ENCODE measurements at places on chromosomes 2 and 18.
A peak's percentile ranks its signal among the peaks of the same experiment; 100 is the strongest.

GRCh38 chr2:58734365-58734764 is 493.2 kb upstream of the FANCL start:
- no peak for DNase-seq

- no peak for DNase-seq
Measured at GRCh38 chr18:39311111-39311712, 1745.6 kb upstream of the CELF4 start.

GRCh38 chr2:134441153-134441863 is 187.4 kb downstream of the MGAT5 start:
- DNase-seq, result no peak

DNA sequence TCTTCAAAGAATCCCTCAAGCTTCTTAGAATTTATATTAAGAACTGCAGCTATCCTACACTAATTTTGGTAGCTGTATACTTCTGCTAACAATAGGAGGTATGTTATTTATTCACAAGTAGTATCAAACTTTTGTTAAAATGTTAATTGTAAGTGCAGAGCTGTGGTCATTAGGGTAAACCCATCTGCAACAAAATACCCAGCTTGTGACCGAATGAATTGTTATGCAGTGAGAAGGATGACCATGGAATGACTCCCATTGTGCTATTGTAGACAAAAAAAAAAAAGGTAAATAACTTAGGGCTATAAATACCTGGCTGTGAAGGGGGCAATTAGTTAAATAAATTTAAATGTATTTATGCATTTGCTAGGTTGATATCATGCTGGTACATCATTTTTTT is 186.1 kb downstream of the ADCYAP1 start:
- DNase-seq, result no peak

- no peak for DNase-seq
Measured at GRCh38 chr18:74622072-74622471, 24.4 kb downstream of the ZNF407 start.

- DNase-seq, result no peak
Measured at GRCh38 chr2:144597388-144597787, 77.5 kb upstream of the ZEB2 start.

DNA sequence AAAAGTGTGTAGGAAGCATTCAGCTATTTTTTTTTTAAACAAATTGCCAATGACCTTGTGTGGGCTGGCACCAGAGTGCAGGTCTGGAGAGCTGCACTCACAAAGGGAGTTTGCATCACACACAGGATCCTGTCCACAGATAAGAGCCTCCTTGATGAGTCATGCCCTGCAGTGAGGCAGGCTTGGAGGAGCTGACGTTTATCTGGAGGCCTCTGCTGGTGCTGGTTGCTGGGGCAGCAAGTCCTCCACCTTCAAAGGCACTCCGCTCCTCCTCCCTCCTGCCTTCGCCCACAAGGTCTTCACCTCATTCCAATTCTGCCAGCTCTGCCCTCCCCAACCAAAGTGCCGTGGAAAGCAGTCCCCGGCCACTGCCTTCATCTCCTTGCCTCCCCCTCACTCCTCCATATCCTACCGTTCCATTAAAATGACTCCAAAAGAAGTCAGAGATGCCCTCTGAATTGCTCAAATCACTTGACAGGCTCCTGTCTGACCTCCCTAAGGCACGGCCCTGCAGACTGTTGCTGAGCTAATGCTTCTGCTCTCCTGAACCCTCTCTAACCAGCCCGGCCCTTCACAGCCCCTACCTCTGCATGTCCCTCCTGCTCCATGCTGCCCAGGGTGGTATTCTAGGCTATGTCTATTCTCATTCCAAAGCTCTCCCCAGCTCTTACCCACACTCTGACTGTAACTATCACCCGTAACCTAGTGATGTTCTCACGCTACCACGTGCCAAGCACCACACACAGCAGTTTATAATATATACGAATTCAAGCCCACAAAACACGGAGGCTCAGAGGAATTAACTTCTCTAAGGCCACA is 30.9 kb downstream of the LONRF2 start:
- DNase-seq, result peak; percentile 54

GRCh38 chr18:35703043-35703688 is 121.6 kb downstream of the GALNT1 start:
- DNase-seq, result no peak

DNA sequence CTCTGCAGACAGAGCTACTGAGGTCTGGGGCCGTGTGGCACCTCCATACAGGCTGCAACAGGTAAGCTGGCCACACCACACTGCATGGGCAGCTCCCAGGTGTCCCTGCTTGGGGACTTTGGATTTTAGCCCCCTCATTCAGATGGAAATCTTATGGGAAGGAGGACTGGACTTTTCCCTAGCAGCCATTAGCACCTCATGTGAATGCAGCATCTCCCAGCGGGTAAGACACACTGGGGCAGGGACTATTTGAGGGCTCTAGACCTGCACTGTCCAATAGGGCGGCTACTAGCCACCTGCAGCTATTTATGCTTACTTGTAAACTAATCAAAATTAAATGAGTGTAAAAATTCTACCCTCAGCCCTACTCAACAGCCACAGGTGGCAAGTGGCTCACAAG is 34.2 kb upstream of the GLI2 start:
- no peak for DNase-seq

DNA sequence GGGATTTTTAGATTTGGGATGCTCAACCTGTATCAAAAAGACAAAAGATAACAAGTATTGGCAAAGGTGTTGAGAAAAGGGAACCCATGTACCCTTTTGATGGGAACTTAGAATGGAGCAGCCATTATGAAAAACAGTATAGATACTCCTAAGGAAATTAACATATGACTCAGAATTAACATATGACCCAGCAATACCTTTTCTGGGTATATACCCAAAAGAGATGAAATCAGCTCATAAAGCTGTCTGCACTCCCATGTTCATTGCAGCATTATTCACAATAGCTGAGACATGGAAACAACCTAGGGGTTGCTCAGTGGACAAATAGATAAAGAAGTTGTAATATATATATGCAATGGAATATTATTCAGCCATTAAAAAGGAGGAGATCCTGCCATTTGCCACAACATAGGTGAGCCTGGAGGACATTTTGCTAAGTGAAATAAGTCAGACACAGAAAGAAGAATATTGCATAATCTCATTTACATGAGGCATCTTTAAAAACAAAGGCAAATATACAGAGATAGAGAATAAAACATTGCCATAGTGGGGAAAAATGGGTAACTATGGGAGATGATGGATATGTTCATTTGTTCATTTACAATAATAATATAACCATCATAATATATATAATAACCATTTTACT is 142.1 kb downstream of the PTRHD1 start:
- DNase-seq, result no peak

DNA sequence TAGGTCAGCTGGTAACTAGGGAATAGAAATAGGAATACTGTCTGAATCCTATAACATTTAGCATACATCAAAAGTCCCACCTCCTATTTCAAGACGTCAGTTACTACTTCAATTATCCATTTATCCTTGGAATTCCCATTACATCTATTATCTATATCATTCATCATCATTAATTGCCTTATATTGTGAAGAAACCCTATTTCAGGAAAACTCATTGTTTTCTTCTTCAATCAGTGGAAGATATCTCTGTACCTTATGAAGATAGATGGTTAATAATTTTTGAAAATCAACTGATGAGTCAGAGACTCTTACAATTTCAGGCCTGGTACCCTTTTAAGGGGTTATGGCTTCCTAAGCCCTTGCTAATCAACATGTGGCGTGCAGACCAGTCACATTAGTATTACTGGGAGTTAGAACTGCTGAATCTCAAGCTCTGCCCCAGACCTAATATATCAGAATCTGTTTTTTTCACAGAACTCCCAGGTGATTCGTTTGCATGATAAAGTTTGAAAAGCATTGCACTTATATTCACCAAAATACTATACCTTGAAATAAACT is 69.3 kb upstream of the PGAP1 start:
- DNase-seq, result no peak

GRCh38 chr2:232541195-232541960 is 1.9 kb downstream of the CHRNG start:
- no peak for DNase-seq

GRCh38 chr2:57450170-57450569 is 596.4 kb upstream of the VRK2 start:
- DNase-seq, result no peak

GRCh38 chr2:120430957-120431356 is 85.0 kb downstream of the INHBB start:
- no peak for DNase-seq

DNA sequence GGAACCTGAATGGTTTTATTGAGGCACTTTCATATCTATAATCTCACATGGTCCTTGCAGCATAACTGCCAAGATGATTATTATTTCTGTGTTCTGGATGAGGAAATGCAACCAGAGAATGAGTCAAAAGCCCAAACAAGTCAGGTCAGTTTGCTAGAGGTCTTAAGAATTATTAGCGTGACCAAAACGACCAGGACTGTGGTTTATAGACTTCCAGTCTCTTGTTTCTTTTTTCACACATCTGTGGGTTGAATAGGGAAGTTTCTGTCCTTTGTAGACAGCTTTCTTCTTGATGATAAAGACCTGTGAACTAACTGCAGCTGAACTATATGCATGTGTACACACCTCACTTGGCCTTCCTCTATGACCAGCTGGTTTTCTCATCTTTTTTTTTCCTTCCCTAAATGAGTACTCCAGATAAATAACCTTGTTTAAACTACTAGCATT is 13.9 kb downstream of the ADAM23 start:
- DNase-seq, result no peak

DNA sequence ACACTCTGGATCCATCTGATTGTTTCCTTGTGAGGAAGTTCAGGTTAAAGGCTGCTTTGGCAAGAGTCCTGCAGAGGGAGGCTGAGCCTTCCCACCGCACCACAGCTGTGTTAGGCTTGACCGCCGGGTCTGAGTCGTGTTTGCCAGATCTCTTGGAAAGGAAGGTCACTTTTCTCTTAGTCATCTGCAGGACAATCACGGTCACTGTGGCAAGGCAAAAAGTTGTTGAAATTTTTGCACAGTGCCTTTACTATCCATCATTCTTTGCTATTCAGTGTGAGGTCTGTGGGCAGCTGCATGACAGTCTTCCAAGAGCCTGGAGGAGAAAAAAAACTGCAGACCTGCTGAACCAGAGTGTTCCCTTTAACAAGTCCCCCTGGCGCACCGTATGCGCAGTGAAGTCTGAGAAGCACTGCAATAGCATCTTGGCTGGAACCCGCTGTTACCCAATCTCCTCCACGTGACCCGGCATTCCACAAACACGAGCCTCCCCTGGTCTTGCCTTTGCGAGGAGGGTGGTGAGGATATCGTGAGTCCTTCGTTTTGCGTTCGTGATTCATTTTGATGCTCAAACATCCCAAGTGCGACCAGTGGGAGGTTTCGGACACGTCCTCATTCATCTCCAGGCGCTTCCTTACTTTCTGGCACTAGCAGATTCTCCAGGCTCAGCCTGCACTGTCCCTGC is 23.0 kb downstream of the BIN1 start:
- DNase-seq, result no peak

DNA sequence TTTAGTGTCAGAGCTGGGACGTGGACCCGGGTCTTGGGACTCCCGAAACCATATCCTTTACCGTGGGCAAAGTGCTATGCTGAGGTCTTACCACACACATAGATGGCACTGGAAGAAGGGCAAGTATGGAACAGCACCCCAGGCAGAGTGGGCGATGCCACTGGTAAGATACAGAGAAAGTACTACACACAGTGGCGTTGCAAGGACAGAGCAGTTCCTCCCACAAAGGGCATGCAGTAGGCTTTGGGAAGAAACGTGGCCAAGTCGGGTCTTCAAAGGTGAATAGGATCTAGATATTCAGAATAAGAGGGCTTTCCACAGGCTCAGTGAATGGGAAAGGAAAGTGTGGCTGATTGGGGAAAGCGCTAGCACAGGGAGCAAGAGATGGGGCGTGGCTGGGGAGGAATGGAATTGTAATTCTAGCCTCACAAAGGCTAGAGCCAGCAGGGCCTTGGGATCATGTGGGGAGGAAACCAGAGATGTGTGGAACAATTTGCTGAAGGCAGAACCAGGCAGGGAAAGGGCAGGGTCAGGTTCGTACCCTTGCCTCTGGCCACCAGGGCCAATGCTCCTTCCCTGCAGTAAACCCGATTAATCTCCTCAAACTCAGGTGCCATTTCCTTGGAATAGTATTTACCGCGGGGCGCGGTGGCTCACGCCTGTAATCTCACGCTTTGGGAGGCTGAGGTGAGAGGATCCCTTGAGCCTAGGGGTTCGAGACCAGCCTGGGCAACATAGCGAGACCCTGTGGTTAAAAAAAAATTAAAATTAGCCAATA is 36.0 kb downstream of the PCBP1 start:
- no peak for DNase-seq

DNA sequence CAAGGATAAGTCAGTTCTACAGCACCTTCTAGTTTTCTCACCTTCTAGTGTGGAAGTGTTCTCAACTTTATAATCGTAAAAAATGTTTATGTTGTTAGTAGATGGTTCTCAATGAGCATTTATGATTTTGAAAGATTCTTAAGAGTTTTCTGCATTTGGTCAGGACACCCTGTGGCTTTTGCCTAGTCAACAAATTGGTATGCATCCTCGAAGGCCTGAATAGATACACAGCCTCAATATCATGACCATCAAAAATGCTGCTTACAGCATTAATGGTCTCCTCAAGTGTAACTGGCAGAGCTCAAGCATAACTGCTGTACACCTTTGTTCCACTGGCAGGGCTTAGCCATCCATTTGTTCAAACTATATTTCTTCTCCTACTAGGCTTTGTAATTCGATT is 96.7 kb downstream of the CRACDL start:
- no peak for DNase-seq

- no peak for DNase-seq
Measured at GRCh38 chr2:203983064-203983715, 46.6 kb downstream of the ICOS start.

DNA sequence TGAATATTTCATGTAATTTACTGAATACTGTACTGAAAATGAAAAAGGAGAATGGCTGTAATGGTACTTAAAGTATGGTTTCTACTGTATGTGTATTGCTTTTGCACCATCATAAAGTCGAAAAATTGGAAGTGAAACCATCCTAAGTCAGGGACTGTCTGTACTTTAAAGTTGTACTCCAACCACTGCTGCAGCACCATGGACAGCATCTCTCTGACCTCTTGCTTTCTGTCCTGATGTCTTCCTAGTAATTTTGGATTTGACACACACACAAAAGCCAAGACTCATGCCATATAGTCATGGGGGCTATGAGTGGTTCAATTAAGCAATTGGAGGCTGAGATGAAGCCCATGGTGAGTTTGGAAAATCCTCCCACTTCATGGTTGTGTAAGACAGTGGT is 256.3 kb upstream of the PKDCC start:
- peak; percentile 7 for DNase-seq

DNA sequence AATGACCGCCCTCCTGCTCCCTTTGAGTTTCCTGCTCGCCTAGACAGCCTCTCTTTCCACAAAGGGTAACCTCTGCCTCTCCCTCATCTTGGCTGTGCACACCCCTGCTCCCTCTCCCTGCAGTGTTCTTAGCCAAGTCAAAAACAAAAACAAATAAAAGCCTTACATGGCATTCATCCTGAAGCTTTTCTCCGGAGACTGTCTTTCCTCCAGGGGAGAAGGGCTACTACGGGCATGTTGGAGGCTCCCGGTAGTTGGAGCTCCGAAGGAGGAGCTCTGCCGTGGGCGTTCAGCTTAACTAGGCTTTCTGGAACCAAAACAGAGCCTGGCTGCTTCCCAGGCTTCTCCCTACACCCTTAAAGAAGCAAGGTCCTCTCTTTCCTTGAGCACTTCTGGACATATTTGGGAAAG is 104.2 kb downstream of the TPGS2 start:
- DNase-seq, result no peak

- DNase-seq, result no peak
Measured at GRCh38 chr2:42999391-42999841, 207.0 kb upstream of the HAAO start.

- no peak for DNase-seq
Measured at GRCh38 chr2:204315236-204315662, 230.0 kb upstream of the PARD3B start.
